Cortex of kidney (tissue), 1 donor: ENCODE measurements at places on chromosomes 12 and 14.

DNA sequence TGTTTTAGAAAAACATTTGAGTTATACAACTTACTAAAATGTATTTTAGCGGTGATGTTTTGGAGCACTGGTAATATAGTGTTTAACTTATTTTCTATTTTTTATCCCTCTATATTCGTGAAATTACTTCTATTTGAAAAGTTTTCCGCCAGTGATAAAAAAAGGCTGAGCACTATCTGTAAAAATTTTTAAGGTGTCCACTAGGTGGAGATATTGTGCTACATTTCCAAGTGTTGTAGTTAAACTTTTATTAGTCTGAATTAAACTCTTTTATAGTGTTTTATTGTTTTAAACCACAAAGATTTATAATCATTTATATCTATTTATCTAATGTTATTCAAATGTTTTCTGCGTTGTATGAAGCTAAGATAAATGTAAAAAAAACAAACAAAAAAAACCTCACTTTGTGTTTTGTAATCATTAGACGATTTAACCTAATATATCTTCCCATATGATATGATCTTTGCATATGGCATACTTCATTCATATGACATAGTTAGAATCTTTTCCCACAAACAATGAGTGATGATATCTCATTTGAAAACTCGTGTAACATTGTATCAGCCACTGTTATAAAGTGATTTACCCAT, 11.8 kb downstream of the ALG10B start:
- no peak for DNase-seq

DNA sequence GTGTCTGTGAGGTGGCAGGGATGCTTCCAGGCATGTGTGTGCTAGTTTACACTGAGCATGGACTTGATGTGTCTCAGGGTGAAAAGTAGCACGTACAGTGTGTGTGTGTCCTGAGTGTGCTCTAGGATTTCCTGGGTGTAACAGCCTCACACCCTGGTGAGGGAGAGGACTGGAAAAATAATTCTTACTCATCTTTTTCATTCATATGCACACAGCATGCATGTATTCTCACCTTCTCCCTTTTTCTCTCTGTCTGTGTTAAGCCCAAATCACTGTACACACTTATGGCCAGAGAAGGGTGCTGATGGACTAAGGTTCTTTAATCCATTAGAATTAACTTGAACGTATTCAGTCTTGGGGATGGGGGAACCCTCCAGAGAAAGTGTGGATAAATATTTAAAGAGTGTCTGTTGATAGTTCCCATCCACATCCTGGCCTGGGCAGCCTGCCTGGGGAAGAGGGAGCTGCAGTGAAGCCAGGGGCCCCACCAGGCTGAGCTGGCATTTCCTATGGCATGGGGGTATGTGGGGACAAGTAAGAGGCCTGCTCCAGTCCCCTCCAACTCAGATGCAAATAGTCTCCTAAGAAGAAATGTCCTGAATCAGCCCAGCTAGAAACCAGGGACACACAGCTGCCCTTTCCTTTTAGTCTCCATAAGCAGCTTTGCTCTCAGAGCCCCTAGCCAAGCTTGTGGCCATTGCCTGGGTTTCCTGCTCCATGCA, 1.1 kb upstream of the HOXC8 start:
- DNase-seq: no peak

- no peak for DNase-seq
Observed at GRCh38 chr12:24997970-24998582, 49.2 kb upstream of the BCAT1 start.

DNA sequence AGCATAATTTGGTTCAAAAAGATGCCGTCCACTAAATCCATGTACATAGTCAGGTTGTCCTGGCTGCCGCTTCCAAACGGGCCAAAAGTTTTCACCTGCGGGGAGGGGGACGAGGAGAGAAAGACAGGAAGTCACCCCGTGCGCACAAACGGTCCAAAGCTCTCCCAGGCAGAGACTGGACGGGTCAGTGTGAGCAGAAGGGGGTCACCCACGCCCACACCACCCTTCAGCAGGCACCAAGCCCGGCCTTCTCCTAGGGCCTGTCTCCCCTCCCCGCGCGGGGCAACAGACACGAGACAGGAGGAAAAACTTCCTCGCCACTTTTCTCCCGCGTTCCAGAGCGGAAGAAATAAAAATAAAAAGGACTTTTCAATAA, 888 bp downstream of the CCDC88C start:
- DNase-seq: no peak

- DNase-seq: no peak
Observed at GRCh38 chr14:74309125-74310022, 6.6 kb upstream of the ABCD4 start.

- DNase-seq: no peak
Observed at GRCh38 chr12:19277711-19278110, 148.2 kb downstream of the PLEKHA5 start.

GRCh38 chr12:38911611-38912010, 6.2 kb upstream of the CPNE8 start:
- DNase-seq: no peak

- no peak for DNase-seq
Observed at GRCh38 chr12:2320841-2321240, 268.1 kb downstream of the CACNA1C start.

GRCh38 chr12:119686776-119687175, 18.8 kb downstream of the PRKAB1 start:
- DNase-seq: no peak

- DNase-seq: no peak
Observed at GRCh38 chr12:47751561-47751960, 7.1 kb downstream of the RAPGEF3 start.

- no peak for DNase-seq
Observed at GRCh38 chr14:64935508-64935907, 7.0 kb downstream of the GPX2 start.

GRCh38 chr14:50225067-50225973, 6.1 kb downstream of the SOS2 start:
- no peak for DNase-seq

DNA sequence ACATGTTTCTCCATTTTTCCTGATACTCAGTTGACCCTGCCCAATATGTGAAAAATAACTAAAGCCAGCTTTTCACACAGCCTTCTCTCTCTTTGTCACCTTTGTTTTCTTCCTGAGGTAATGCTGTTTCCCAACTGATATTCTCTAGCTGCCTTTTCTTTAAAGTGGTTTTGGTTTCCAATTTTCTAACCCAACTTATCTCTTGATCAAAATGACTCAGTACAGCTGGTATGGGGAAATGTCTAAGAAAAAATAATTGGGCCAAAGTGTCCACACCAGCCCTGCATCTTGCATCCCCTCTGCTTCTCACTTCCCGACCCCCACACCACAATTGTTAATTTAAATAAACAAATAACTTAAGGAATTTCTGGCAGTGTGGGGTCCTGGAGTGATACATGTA, 193.8 kb downstream of the SYT1 start:
- DNase-seq: no peak

DNA sequence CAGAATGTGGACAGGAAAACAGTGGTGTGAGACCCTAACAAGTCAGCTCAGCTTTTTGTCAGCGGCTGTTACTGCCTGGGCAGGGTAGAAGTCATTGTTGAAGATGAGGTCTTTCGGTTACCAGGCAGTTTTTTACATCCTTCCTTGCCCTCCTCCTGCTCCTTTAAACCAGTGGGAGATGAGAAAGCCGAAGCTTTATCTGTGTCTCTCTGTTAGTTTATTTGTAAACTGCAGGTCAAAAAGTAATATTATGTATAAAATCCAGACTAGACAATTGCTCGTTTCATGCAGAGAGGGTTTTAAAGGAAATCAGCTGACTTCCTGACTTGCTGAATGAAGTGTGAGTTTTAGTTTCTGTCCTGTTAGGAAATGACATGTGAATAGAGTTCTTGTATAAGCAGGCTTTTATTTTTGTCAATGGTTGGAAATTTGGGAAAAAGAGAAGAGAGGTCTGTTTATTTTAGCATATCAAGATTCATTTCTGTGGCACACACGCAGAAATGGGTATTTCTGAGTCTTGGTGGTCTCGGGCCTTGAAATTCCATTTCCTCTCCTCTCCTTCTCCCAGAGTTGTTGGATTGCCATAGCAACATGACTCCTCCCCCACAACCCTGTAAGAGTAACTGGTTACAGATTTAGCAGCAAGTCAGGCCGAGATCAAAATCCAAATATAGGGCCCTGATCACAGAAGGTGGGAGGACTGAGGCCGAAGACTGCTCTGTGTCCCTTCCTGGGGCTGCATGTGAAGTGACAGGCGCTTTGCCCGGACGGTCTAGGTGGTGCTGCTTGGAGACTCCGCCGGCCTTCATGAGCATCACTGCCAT, 60.8 kb downstream of the SAMD4A start:
- DNase-seq: no peak

DNA sequence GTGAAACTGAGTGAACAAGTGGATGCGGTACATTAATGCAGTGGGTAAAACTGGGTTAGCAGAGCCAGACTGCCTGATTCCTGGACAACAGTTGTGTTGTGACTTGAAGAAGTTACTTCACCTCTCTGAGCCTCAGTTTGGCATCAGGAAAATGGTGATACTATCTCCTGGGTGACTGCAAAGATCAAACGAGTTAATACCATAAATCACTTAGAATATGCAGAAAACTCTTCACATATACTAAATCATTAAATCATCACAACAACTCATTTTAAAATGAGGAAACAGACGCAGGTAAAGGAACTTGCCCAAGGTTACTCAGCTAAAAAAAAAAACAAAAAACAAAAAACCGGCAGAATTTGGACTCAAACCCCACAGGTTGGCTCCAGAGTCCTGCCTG, 811 bp downstream of the MTERF2 start:
- DNase-seq: no peak

- DNase-seq: no peak
Observed at GRCh38 chr14:61474701-61475100, 153.3 kb downstream of the PRKCH start.

GRCh38 chr12:116563262-116563661, 4.1 kb downstream of the MAP1LC3B2 start:
- DNase-seq: no peak

GRCh38 chr12:5185435-5186069, 141.9 kb downstream of the KCNA5 start:
- DNase-seq: no peak

DNA sequence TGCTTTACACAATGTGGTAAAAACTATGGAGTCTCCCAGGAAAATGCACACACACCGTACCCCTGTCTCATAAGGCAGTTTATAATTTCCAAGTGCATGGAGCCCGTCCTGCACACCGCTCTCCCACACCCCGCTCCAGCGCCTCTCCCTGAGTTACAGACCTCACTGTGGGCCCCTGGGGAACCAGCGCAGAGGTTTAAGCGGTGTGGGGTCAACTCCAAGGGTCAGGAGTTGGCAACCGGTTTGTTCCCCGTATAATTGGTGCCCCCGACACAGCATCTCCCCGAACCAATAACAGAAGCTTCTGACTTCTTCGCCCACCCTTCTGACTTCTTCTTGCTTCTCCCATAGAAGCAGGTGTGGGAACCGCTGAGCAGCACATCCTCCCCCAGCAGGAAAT, 58.4 kb upstream of the DDX11 start:
- DNase-seq: no peak

- no peak for DNase-seq
Observed at GRCh38 chr14:99763527-99764221, 29.5 kb upstream of the EML1 start.

DNA sequence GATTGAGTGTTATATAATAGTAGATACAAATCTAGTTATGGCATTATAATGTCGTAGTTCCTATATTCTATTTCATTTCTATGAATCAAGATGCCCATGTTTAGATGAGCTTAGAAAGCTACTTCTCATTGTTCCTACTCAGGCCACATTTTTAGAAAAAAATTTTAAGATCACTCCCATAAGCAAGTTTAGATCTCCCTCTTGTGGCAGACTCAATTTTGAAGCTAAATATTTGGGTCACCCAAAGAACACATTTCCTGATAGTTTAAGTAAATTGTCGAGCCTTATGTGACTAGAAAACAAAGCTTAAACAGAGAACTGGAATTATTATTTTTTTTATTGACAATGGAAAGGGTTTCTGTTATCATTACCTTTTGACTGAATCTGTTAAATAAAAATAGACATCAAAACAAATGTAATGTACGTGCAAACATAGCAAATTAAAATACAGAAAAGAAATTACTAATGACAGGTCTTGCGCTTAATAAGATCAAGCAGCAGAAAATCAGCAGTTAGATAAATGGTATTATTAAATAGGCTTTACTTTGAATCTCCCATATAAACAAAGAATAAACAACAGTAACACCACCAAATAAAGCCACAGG, 180.2 kb downstream of the ACSS3 start:
- DNase-seq: no peak

DNA sequence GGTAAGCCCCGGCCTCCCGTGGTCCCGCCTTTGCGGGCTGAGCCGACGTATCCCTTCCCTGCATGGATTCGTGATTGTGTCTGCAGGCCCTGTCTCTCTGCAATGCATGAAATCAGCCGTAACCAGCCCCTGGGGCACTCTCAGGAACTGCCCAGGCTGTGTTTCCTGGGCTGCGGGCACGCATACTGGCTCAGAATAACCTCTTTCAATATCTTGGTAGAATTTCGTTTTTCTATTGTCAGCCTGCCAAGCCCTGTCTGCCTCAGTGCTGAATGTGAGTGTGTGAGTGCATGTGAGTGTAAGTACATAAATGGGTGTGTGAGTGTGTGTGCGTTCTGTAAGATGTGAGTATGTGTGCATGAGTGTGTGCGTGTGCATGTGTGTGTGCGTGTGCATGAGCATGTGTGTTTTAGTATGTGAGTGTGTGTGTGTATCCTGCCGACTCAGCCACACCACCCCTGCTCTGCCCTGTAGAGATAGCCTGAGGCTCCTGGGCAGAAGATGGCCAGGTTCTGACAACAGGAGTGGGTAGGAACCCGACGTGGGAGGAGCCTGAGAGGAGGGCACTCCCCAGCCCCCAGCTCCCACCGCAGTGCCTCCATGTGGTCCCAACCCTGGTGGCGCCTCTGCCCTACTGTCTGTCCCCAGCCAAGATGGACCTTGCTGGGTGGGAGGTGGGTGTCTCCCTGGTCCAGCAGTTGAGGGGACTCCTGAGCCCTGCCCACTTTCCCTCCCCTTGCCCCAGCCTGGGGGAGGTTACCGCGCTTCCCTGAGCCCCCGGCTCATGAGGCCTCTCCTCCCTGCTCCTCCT, 268.8 kb downstream of the ADGRD1 start:
- no peak for DNase-seq

- no peak for DNase-seq
Observed at GRCh38 chr12:15307079-15307478, 15.2 kb upstream of the PTPRO start.

- no peak for DNase-seq
Observed at GRCh38 chr12:14665354-14666348, 30.7 kb downstream of the GUCY2C start.

- no peak for DNase-seq
Observed at GRCh38 chr12:94650143-94651056, at the start of gene TMCC3. Gene TMCC3, minus strand, starts transcription at chr12:94650557. Its CDS starts 127 bp downstream, at chr12:94650430.

GRCh38 chr14:80850197-80850814, 91.2 kb downstream of the CEP128 start:
- DNase-seq: no peak

- DNase-seq: no peak
Observed at GRCh38 chr12:20868277-20868676, 57.8 kb downstream of the SLCO1B3 start.
